ENCODE measurements at places on chromosomes 5 and 9.

- no peak for DNase-seq
These were observed 43.0 kb upstream of the HTR4 start for GRCh38 chr5:148697180-148697808.

DNA sequence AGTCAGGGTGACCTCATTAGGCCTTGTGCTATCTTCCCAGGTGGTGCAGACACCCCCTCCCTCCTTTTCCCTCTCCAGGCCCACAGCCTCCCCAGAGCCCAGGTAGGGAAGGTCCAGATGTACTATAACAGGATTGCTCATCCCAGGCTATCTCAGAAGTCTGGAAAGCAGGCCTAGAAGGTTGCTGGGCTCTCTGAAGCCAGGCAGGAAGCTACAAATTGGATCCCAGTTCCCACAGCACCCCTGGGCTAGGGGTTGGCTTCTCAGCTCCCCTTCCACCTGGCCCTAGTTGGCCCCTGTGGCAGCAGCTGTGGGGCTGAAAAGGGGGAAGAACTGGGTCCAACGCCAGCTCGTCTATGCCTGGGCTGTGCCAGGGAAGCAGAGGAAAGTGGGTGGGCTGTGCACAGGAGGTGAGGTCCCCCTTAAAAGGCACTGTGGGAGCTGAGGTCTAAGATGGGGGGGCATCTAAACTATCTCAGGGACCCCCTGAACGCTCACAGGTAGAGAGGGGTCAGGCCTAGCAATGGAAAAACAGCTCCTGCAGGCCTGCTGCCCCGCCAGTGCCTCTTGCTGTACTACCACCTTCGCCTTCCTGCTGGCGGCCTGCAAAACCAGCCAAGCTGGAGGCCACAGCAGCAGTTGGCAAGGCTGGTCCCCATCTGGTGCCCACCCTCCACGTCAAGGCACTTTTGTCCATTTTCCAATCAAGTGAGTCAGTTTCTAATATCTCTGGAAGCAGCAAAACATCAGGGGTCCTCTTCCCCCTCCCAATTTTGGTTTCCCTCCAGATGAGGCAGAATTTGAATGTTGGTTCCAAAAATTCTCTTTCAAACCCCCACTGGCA lies 13.3 kb upstream of the PSMD5 start:
- DNase-seq = no peak

DNA sequence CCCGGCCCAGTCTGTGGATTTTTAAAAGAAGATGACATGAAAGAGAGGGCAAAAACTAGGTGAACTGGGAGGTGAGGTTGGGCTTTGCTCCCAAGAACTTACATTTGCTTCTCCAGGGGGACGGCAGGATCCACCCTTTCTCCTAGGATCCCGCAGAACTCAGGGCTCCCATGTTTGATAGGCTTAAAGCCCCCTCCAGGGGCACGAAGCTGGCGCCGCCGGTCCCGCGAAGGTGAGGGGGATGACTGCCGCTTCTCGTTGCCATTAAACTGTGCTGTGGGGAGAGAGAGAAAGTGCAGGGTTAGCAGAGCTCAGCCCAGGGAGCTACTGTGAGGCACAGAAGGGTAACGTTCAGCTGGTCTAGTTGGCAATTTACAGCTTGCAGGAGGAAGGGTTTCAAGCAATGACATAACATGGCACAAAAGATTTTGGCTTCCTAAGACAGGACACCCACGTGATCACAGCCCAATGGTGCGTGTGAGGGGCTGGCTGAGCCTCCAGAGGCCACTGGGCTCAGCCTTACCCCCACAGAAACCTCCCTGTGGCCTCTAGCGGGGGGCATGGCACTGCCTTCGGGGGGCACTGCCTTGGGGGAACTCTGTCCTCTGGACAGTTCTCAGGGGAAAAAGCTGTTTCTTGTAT lies 52.0 kb upstream of the SLC25A51 start:
- no peak for DNase-seq

- DNase-seq = no peak
These were observed 562.8 kb downstream of the PTPRD start for GRCh38 chr9:10050016-10050415.

DNA sequence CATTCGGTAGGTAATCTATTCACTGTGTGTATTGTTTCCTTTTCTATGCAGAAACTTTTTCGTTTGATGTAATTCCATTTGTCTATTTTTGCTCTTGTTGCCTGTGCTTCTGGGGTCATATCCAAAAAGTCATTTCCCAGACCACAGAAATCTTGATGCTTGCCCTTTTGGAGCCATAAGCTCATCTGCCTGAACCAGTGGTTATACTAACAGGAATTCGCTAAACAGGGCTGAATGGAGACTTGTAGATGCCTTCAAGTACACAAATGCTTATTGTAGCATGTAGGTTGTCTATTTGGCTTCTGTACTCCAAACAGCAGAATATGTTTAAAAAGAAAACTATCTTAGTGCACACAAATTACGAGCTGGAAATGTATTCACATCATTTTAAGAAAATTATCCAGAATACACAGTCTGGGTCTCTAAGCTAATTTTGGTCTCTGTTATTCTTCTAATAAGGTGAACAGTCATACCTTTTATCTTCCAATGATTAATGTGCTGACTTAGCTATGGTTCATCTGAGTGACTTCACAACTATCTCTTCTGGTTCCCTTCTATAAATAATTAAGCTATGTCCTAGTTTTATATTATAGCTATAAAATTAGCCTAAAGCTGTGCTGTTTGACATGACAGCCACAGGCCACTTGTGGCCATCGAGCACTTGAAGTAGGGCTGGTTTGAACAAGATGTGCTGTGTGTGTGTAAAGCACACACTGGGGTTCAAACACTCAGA lies 87.6 kb downstream of the DAPK1 start:
- DNase-seq = no peak

DNA sequence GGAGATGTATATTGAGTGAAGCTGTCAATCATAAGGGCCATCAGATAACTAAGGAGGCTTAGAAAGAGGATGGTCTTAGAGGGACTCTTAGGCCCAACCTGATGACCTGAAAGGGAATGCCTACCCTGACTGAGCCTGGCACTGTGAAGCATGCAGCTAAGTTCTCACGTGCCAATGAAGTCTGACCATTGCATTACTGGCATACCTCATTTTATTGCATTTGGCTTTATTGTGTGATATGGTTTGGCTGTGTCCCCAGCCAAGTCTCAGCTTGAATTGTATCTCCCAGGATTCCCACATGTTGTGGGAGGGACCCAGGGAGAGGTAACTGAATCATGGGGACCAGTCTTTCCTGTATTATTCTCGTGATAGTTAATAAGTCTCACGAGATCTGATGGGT lies 421.6 kb upstream of the SGCD start:
- no peak for DNase-seq

DNA sequence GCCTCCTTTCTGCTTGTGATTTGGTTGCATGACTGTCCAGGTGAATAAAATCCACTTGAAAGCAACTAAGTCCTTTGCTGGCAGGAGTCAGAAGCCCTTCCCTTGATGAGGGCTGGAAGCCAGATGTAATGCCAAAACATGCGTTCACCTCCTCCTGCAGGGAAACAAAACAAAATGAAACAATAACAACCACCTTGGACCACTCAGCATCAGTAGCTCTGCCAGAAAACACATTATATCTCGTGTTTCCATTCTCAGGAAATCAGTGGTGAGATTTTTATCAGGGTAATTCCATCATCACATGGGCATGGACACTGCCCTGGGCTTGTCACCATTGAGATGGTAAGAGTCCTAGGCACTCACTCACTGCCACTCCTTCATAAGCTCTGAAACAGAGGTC lies 350.3 kb upstream of the ACTBL2 start:
- no peak for DNase-seq

- no peak for DNase-seq
These were observed 10.8 kb downstream of the SAXO1 start for GRCh38 chr9:19022206-19022605.

GRCh38 chr9:116003397-116003796 lies 150.2 kb upstream of the PAPPA start:
- DNase-seq = no peak

DNA sequence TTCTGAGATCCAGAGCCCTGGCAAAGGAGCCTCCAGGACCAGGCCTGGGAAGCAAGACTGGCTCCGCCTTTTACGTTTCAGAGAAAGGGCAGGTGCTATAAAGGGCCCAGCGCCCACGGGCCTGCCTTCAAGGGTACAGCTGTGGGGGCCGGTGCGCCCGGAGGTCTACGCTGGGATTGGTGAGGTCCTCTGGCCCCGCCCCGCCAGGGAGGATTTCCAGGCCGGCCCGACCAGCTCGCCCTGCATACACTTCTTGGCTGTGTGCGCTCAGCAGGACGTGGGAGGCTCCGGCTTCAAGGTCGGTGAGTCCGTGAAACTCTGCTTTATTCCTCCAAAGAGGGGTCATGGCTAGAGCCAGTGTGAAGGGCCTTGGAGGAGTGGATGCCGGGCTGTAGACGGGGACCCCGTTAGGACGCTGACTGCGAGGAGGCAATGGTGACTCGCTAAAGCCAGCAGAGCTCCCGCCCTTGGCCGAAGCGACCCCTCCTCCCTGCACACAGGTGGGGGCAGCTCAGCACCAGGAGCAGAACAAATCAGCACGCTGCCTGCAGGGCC lies at the start of gene CKMT2:
Gene CKMT2, plus strand, starts transcription at position 243 of the 555 bp plus-strand sequence. CDS start 17,811 bp downstream, outside the sequence.
- peak; percentile 95 for DNase-seq

DNA sequence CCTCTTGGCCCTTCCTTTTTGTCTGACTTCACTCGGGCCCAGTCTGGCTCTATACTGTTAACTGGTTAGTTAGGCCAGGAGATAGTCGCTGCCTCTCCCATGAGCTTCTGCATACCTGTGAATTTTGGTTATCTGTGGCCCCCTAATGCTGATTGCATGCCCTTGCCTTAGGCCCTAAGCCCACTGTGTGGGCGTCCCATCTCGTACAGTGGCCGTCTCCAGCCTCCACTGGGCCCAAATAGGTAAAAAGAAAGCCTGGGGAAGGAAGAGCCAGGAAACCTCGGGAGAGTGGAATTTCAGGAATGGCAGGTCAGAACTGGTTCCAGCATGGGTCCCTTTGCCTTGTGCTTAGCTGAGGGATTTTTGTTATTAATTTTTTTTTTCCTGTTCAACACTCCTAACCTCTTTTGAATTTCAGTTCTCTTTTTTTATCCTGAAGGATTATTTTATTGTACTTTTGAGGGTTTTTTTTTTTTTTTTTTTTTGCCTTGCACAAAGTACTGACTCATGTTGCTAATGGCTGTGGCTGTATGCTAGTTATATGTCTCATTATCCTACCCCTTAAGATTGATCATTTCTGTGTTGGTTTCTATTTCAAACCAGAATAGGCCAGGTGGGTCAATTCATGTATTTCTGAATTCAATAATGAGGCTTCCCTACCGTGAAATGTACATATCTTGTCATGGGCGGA lies 3.4 kb downstream of the PRRC2B start:
- DNase-seq = peak; percentile 60

DNA sequence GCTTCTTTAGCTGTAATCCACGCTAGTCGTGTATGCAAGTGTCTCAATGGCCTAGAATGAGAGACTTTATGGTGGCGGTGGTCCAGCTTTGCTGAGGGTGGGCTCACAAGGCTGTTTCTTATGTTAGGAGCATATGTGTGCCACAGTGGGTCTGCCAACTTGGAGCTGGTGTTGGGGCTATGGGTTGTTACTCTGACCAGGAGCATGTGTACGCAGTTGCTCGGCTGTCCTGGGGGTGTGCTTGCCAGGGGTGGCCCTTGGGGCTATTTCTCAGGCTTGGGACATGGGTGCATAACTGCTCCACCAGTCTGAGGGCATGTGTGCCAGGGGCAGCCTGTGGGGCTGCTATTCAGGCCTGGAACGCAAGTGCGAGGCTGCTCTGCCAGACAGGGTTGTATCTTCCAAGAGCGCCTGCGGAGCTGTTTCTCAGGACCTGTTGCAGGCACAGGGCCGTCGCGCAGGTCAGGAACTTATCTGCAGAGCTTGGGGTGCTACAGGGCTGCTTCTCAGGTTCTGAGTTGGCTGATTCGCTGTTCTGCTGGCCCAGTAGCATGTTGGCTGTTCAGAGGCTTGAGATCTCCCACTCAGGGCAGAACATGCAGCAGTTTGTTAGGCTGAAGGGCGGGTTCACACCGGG lies 187.9 kb upstream of the TLX3 start:
- no peak for DNase-seq

GRCh38 chr5:135031813-135032694 lies 2.0 kb downstream of the PITX1 start:
- no peak for DNase-seq

- no peak for DNase-seq
These were observed 154.9 kb upstream of the DAPK1 start for GRCh38 chr9:87342743-87343142.

GRCh38 chr5:134141331-134142050 lies 27.0 kb downstream of the TCF7 start:
- DNase-seq = peak; percentile 24

DNA sequence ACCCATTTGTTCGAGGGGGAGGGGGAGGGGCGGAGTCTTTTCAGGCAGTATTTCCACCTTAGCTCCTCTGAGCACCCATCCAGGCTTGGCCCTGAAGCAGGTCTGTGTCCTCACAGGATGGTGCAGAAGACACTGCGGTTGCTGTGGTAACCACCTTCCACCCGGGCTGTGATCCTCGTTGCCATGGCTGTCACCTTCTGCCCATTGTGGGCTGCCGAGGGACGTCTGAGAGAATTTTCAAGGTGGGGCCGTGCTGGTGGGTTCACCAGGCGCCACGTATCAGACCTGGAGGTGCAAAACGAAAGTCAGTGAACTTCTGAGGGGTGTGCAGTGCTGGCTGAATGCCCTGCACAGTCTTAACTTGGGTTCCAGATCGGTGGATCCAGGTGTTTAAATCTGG lies 26.7 kb downstream of the POLR1E start:
- no peak for DNase-seq

DNA sequence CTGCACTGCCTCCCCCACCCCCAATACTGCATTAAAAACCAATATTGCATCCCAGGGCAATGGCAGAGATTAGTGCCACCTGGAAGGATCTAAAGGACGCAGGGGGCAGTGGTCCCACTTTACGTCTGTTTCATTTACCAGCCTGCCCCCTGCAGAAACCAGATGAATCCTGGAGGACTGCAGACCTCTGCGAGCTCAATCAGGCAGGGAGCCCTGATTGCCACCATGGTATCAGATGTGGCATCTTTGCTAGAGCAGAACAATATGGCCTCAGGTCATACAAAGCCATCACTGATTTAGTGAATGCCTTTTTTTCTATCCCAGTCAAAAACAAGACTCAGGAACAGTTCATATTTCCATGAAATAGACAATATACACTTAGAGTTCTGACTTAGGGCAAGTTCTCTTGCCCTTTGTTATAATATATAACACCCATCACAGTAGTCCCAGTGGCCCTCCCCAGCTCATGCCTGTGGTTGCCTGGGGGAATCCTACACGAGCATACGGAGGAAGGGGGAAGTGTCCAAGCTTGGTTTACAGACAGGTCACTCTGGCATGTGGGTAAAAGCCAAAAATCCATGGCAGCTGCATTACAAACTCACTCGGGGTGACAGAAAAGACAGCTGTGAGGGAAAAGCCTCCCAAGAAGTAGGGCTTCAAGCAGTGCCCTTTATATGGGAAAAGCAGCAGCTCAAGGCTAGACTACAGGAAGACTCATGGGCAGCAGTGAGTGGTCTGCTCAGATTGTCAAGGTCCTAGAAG lies 85.1 kb downstream of the MED27 start:
- no peak for DNase-seq

Data from H9 (cell line).